Stimulated activated naive CD4-positive, alpha-beta T cell treated with Interleukin-2 at 50 U/mL for 16 hours (primary cell): ENCODE measurements at places on chromosomes 3 and 15.

DNA sequence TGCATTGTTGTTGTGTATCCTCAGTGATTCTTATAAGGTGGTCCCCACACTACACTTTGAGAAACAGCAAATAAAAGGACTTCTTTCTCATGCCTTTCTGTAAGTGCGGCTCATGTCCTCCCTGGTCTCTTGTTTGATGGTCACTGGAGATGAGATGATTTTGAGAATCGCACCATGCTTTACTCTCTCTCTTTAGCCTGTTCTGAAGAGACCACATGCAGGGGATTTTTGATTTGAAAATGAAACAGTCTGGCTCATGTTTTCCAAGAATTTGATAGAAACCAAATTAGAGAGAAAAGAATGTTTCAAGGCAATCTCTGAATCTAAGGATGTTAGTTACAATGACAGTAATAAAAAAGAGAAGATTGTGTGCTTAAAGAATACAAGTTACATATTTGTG, 18.0 kb downstream of the CLDN11 start:
- DNase-seq, result no peak

- no peak for DNase-seq
Measured at GRCh38 chr3:197858133-197858532, 67.1 kb downstream of the LRCH3 start.

GRCh38 chr3:189862385-189862998, 231.3 kb downstream of the TP63 start:
- no peak for DNase-seq

- DNase-seq, result no peak
Measured at GRCh38 chr15:73072894-73073293, 20.6 kb downstream of the NEO1 start.

- peak; percentile 56 for DNase-seq
Measured at GRCh38 chr15:67076147-67076843, 10.9 kb downstream of the SMAD3 start.

- DNase-seq, result no peak
Measured at GRCh38 chr3:132368962-132369361, 48.3 kb upstream of the DNAJC13 start.

GRCh38 chr3:31573036-31573779, 40.5 kb downstream of the STT3B start:
- no peak for DNase-seq

- no peak for DNase-seq
Measured at GRCh38 chr3:39121621-39122020, 14.1 kb downstream of the TTC21A start.

DNA sequence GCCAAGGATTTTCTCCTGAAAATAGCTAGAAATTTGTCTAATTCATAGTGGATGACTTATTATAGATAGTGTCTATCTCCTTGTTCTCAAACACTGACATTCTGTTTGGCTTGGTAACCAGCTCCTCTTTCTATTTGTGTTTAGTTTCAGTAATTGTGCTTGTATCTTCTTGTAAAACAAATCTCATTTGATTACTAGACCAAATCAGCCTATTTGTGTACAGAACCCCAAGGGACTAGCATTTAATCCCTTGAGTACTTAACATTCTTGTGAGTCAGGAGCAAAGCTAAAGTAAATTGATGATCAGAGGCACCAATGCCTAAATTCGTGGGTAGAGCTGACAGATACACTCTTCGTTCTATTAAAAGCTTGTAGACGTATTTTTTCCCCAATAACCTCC, 306.5 kb upstream of the SLITRK3 start:
- no peak for DNase-seq
